Heart right ventricle (tissue), 16 donors: ENCODE measurements at places on chromosomes 1 and 21. TPM values are rescaled to one million over a fixed set of nuclear protein-coding genes. Genes with fewer than 3 reads are reported as not detected.

DNA sequence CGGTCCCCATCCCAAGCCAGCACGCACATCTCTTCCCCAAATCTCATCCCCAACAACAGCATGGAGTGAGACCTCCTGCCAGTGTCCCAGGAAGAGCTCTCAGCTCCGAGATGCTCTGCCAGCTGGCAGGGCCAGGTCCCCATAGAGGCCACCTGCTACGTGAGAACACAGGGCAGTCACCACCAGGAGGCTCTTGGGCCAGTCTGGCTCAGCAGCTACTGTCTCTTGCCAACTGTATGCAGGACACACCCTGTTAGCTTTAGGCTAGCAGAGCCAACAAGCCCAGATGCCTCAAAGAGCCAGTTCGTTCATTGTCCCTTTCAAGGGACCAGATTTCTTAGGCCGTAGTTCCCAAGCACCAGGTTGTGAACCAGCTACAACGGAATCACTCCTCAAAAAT lies 36.9 kb downstream of the FBXO2 start:
- H3K27ac ChIP-seq = no peak overlapping the region
- H3K27me3 ChIP-seq = no peaks in the 10 kb centered on the region
- no peaks in the 10 kb centered on the region for H3K4me1 ChIP-seq

DNA sequence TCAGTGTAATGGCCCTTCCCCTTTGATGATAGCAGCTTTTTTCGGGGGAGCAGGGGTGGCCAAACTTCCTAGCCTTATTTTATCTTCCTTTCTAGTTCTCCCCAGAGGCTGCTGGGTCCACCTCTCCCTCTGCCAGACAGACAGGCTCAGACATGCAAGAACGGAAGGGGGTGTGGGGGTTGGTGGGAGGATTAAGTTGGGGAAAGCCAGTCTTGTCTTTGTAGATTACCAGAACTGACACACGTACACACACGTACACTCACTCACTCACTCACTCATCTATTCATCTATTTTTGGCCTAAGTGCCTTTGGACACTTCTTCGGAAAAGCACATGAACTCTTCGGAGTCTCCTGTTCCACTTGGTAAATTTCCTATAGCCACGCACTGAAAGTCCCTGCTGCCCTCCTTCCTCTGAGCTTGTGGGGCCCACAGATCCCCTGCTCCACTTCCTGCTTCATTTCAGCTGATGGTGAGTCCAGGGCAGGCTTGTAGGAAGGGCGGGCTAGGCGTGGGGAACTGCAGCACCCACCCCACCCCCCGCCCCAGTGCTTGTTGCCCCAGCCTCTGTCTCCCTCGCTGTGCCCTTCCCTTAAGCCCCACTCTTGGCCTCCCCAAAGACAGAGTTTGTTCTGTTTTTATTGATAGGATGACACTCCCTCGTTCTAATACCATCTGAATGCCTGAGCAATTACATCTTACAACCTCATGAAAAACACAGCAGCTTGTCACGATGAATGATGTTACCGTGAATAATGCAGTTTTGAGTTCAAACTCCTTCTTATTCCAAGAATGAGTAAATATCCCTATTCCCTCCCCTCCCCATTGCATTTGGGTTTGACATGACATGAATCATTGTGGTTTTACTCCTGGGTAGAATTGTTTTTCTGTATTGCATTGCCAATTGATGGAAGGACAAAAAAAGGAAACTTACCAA lies 60.7 kb upstream of the ATP5PO start:
- H3K36me3 ChIP-seq = no peaks in the 10 kb centered on the region
- H3K4me3 ChIP-seq = peak overlapping the region; percentile 20
- peaks cover 40% of the 10 kb centered on the region for H3K4me1 ChIP-seq
- H3K27ac ChIP-seq = peak overlapping the region; percentile 64

GRCh38 chr21:24223624-24224023 lies 1383.7 kb downstream of the MRPL39 start:
- H3K27ac ChIP-seq = no peak overlapping the region
- H3K36me3 ChIP-seq = no peaks in the 10 kb centered on the region
- no peak overlapping the region for H3K4me3 ChIP-seq
- DNase-seq = no peak

DNA sequence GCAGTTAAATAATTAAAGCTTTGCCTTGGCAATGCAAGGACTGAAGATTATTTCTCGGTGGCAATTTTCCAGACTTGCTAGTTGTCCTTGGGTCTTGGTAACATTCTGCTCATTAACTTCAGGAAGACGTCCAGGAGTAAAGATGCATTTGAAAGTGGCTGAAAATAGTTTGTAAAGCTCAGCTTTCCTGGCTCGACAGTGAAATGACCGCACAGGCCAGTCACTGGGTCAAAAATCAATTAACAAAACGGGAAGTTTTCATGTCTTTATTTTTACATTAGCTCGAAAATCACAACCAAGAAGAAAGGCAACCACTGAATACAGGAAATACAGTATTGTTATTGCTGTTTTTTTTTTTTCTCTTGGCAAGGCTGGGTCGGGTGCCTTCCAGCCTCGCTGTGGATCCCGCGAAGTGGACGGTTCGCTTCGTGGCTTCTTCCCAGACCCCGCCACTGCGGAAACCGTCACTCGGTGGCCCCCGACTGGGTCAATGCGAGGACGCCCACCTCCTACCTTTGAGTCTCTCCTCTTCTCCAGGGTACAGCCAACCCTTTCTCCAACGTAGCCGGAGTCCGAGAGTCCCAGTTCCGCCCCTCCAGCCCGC lies 479 bp upstream of the SNX7 start:
- H3K27me3 ChIP-seq = no peaks in the 10 kb centered on the region
- peak overlapping the region; percentile 81 for H3K27ac ChIP-seq
- H3K36me3 ChIP-seq = no peaks in the 10 kb centered on the region
- H3K4me1 ChIP-seq = peaks cover 22% of the 10 kb centered on the region

- DNase-seq = peak; percentile 97
- peaks cover 8% of the 10 kb centered on the region for H3K4me1 ChIP-seq
- H3K36me3 ChIP-seq = no peaks in the 10 kb centered on the region
- peak overlapping the region; percentile 85 for H3K27ac ChIP-seq
- H3K27me3 ChIP-seq = no peaks in the 10 kb centered on the region
- peak overlapping the region; percentile 66 for H3K4me3 ChIP-seq
Observed at GRCh38 chr1:31789259-31790065, 25.3 kb upstream of the ADGRB2 start.

- no peak for DNase-seq
- no peak overlapping the region for H3K4me3 ChIP-seq
- no peaks in the 10 kb centered on the region for H3K27me3 ChIP-seq
- no peak overlapping the region for H3K27ac ChIP-seq
- H3K4me1 ChIP-seq = no peaks in the 10 kb centered on the region
- H3K36me3 ChIP-seq = no peaks in the 10 kb centered on the region
Observed at GRCh38 chr1:60129911-60130310, 56.3 kb upstream of the C1orf87 start.

DNA sequence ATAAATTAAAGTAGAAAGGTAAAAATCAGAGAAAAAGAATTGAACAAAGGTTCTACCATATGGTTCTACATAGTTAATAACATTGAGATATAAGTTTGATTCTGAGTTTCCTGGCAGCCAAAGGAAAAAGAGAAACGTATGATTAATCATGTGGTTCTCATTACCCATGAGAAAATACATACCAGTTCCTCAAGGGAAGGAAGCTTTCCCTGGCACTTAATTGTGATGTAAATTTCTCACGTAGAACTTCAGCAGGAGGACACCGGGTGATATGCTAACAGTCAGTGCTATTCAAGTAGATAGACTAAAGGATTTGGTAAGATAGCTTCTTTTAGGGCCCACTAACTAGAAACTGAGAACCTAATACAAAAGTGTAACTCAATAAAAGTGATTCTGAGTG lies 218.5 kb downstream of the NFIA start:
- no peaks in the 10 kb centered on the region for H3K36me3 ChIP-seq
- no peak overlapping the region for H3K27ac ChIP-seq
- no peaks in the 10 kb centered on the region for H3K27me3 ChIP-seq
- no peak for DNase-seq
- no peak overlapping the region for H3K4me3 ChIP-seq

The TFF3 gene
- total RNA-seq = 3.4 TPM

DNA sequence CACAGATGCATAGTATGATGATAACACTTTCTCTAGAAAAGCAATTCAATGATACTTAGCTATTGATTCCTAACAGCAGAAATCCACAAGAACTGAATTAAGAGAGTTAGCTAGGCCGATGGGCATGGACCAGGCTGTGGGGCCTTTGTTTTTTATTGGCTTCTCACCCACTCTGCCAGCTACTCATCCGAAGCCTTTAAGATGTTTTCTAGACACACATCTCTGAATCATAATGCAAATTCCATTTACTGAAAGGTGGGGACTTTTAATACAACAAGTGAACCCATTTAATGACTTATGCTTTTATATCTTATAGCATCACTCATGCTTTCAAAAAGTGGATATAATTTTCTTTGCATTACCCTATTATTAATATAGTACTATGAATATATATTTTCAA lies 170.2 kb downstream of the RUNX1 start:
- peaks cover 26% of the 10 kb centered on the region for H3K27me3 ChIP-seq
- H3K36me3 ChIP-seq = peaks cover 84% of the 10 kb centered on the region
- peaks cover 7% of the 10 kb centered on the region for H3K4me1 ChIP-seq
- H3K4me3 ChIP-seq = no peak overlapping the region

The OR2T6 gene
- not detected for total RNA-seq

DNA sequence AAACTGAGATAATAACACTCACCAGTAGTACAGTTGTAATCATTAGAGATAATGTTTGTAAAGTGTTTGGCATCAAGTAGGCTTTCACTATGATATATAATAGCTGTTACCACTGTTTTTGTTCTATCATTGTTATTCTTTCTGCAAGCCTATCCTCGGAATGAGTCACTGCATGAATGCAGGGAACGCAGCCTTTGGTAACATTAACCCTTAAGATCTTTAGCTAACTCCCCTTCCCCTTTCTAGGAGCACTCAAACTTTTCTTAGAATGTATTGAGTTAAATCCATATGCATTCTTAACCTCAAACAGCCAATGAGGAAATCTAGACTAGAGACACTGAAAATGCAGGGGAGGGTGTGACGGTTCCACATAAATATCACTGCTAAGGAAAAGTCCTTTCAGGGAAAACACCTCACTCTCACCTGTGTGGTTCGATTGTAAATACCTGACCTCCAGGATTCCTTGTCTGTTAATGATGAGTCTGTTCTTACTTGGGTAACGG lies 467.3 kb downstream of the SETD4 start:
- H3K27me3 ChIP-seq = peaks cover 11% of the 10 kb centered on the region
- no peak for DNase-seq
- no peak overlapping the region for H3K27ac ChIP-seq
- H3K4me3 ChIP-seq = no peak overlapping the region
- H3K4me1 ChIP-seq = no peaks in the 10 kb centered on the region

DNA sequence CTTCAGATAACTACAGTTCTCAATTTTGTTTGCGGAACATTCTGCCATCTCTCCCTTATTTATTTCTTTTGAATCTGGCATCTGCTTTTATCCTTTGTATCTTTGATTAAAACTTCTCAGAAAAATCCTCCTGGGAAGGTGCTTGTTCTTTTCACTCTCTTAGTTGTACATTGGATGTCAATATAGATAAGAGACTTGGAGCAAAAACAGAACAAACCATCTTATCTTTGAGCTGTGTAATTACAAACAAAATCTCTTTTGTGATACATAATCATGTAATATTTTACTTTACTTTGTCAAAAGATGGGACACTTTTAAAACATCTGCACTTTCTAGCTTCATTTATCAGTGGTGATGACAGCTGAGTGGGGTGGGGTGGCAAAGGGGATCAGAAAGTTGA lies 307.2 kb upstream of the LYPLAL1 start:
- no peaks in the 10 kb centered on the region for H3K27me3 ChIP-seq
- H3K4me1 ChIP-seq = no peaks in the 10 kb centered on the region
- H3K36me3 ChIP-seq = no peaks in the 10 kb centered on the region
- no peak overlapping the region for H3K27ac ChIP-seq
- H3K4me3 ChIP-seq = no peak overlapping the region
- DNase-seq = no peak

DNA sequence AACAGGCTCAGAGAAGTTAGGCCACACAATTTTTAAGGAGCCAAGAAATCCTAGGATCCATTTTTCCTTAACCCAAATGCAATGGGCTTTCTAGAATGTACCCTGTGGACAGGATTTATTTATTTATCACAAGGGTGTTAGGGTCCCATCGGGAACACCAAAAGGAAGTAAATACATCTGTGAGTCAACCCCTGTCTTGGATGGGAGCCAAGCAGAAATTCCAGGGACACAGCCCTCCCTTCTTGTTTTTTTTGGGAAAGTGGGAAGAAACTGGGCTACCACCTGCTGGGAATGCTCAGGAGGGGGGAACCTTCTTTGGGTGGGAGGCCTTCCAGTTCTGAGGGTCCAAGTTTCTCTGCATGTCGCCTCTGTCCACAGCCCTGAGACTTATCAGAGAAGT lies 1.3 kb downstream of the CRNN start:
- H3K4me3 ChIP-seq = no peak overlapping the region
- H3K27ac ChIP-seq = no peak overlapping the region
- H3K36me3 ChIP-seq = no peaks in the 10 kb centered on the region

The CRYAA gene
- not detected for total RNA-seq

DNA sequence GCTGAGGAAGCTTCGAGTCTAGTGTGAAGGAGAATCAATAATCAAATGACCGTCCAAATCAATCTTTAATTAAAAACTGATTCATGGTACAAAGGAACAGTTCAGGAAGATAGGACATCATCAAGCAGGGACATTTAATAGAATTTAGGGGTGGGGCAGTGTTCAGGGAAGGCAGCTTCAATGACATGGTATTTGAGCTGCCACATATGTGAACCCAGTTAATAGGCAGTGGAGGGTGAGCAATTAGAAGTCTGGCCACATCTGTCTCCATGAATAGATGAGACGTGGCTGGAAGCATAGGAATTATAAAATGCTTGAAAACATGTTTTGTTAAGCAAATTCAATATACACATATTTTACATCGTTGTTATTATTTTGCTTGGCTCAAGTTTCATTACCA lies 362.7 kb downstream of the PRDM2 start:
- H3K27me3 ChIP-seq = peaks cover 5% of the 10 kb centered on the region
- H3K36me3 ChIP-seq = no peaks in the 10 kb centered on the region
- H3K4me3 ChIP-seq = no peak overlapping the region
- H3K27ac ChIP-seq = no peak overlapping the region

The B4GALT2 gene
- 38.9 TPM for total RNA-seq

The KCNA3 gene
- 0.40 TPM for total RNA-seq

DNA sequence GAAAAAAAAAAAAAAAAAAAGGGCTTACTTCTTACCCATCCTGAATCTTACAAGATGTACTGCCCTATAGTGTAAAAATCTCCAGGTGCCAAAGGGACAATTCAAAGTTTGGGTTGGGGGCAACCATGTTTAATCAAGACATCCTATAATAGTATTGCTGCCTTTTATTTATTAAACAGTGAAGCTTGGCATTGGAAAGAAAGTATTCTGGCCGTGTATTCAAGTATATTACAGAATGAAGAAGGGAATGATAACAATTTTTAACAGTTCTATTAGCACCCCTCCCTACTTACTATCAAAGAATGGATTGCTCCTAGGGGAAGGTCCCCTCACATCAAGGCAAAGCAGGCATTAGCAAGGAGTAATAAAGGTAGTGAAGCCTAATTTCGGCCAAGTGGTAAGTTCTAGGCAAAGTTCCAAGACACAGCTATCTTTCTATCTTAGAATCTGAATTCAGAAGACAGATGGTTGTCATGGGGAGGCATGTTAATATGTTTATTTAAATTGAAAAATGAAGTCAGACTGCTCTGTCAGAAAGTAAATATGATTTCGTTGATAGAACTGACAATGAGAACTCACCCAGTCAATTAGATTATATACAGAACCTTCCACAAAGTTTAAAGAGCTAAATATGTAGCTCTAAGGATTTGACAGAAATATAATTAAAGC lies 24.6 kb downstream of the ST7L start:
- no peak overlapping the region for H3K27ac ChIP-seq
- H3K36me3 ChIP-seq = peaks cover 99% of the 10 kb centered on the region
- no peaks in the 10 kb centered on the region for H3K4me1 ChIP-seq
- no peak overlapping the region for H3K4me3 ChIP-seq
- no peaks in the 10 kb centered on the region for H3K27me3 ChIP-seq
- DNase-seq = no peak

The TSACC gene
- total RNA-seq = 0.66 TPM
